ENCODE measurements at places on chromosomes 11 and 22.

GRCh38 chr11:77547863-77548551 lies 41.7 kb upstream of the AQP11 start:
- peak; percentile 36 for DNase-seq

GRCh38 chr22:50529897-50530579 lies at the start of gene TYMP:
Gene TYMP (minus strand): TSS chr22:50530012. CDS start chr22:50529709, 303 bp downstream.
- DNase-seq, result no peak

DNA sequence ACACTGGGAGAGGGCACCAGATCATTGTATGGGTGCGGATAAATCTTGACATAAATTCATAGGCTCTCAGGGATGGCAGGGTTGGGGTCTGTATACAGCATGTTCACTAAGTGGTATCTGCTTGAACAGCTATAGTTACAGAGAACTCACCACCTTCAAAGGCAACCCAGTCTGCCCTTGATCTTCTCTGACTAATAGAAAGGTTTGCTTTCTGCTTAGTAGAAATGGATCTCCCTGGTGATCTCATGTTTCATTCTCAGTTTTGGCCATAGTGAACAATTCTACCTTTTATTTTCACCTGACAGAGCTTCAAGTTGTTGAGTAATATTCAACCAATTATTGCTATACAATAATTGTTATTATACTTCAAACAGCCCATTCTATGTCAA lies 32.4 kb downstream of the CNTF start:
- DNase-seq, result no peak

DNA sequence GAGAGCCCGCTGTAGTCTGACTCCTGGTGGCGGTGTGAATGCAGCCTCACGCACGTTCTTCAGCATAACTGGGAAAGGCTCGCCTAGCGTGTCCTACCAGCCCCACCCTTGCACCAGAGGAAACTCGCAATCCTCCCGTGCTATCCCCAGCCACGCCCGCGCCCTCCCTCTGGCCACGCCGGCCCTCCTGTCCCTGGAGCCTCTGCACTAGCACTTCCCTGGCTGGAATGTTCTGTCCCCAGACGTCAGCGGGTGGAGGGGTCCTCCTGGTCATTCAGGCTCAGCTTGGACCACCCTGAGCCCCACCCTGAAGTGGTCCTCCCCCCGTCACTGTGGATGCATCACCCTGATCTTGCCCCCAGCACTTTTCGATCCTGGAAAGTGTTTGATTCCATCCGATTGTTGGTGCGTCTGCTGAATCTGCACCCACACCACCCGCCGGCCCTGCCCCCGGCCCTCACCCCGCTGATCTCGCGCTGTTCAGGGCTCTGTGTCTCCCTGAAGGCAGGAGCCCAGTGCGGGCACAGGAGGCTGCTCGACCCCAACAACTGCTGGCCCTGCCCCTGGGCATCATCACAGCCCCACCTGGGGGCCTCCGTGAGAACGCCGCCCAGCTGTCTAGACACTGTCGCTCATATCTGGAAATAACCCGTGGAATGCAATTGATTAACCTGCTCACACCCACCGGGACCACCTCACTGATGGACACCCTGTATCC lies 437.0 kb downstream of the TBC1D22A start:
- DNase-seq, result no peak

GRCh38 chr11:65355013-65355775 lies 643 bp downstream of the TIGD3 start:
- DNase-seq, result peak; percentile 54

GRCh38 chr11:130403271-130403804 lies 25.1 kb downstream of the ADAMTS8 start:
- DNase-seq, result no peak

- DNase-seq, result no peak
Observed at GRCh38 chr11:107780775-107781174, 68.9 kb upstream of the SLN start.

GRCh38 chr11:98068251-98068650 lies 952.5 kb upstream of the CNTN5 start:
- no peak for DNase-seq

DNA sequence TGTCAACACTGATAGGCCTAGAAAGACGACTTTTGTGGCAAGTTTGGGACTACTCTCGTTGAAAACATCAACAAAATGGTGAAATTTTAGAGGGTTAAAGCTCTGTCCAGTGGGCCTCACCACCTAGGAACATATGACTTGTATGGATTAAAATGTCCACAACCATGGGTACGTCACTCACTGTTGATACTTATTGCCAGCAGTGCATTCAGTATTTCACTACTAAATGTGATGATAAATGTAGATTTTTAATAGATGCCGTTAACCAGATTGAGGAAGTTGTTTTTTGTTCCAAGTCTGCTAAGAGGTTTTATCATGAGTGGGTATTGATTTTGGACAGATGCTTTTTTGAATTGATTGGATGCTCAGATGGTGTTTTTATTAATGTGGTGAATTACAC lies 33.7 kb downstream of the POLD3 start:
- DNase-seq, result no peak

- peak; percentile 46 for DNase-seq
Observed at GRCh38 chr11:47980907-47981621, 705 bp downstream of the PTPRJ start.

DNA sequence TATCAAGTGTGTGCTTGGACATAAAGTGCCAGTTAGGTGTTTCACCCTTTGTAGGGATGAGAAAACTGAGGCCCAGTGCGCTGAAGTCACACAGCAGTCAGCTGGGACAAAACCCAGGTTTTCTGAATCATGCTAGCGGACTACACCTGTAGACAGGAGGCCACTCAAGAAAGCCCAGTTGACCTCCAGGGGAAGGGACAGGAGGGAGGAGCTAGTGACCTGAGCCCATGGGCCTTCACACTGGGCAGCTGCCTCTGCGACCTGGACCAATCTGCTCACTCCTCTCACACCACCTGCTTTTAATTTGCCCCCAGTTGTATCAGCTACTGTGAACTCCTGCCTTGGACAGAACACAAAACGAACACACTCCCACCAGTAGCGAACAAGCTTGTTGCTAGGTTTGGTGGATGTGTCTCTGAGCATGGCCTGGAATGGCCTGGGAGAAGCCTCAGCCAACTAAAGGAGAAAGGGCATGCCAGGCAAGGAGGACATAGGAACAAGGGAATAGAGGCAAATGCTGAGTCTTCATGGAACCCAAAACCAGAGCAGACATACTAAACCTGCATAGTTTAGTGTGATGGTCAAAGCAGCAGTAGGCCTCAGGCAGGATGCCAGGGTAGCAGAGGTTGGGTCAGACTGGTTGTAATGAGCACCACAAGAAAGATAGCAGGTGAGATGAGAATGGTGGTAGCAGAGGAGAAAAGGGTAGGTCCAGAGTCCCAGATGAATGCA lies 7.2 kb downstream of the LMO1 start:
- no peak for DNase-seq

- no peak for DNase-seq
Observed at GRCh38 chr11:61659413-61660196, 20.6 kb upstream of the DAGLA start.

- DNase-seq, result no peak
Observed at GRCh38 chr22:38741576-38741975, 14.2 kb downstream of the SUN2 start.

GRCh38 chr22:33971561-33971961 lies 51.3 kb upstream of the LARGE1 start:
- DNase-seq, result no peak

- no peak for DNase-seq
Observed at GRCh38 chr11:103659206-103659618, 377.2 kb upstream of the DDI1 start.

DNA sequence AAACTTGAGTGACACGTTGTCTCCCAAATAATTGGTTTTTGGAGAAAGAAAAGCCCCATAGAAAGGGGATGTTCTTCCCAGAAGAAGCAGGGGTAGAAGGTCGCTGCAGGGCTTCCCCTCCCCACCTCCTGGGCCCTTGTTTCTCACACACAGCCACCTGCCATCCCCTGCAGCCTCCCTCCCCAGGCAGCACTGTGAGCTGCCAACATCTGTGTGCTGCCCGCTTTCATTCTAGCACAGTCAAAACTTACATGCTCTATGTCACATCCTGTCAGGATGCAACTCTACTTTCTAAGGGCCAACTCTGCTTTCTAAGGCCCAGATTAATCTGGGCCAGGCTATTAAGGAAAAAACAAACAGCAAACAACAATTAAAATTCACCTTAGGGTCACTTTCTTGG lies 309.4 kb upstream of the ZC3H12C start:
- DNase-seq, result no peak

DNA sequence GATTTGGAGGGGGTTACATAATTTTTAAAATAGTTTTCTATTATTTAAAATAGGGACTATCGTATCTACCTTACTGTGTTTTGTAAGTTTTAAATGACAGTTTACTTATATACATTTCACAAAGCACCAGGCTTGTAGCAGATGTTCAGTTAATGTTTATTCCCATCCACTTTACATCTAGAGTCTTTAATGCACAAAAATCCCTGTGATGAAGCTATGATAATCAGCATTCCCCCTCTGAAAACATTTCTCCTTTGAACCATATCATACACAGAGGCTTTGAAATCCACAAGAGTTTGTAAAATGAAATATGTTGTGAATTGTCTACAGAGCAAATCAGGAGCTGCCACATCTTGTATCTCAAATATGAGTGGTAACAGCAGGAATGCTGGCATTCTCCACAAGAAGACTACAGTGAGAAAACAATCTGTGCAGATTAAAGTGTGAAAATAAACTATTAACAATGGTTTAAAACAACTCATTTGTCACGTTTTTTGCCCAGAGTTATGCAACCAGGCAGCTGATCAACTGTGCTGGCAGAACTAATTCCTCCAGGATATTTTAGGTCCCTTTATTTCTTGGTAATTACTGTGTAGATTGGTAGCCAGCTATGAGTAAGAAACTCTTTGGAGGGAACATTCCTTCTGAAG lies 699.1 kb upstream of the ARHGAP42 start:
- no peak for DNase-seq

GRCh38 chr11:407651-408123 lies 7.1 kb downstream of the SIGIRR start:
- no peak for DNase-seq

- no peak for DNase-seq
Observed at GRCh38 chr11:77267962-77268361, 33.5 kb downstream of the GDPD4 start.

DNA sequence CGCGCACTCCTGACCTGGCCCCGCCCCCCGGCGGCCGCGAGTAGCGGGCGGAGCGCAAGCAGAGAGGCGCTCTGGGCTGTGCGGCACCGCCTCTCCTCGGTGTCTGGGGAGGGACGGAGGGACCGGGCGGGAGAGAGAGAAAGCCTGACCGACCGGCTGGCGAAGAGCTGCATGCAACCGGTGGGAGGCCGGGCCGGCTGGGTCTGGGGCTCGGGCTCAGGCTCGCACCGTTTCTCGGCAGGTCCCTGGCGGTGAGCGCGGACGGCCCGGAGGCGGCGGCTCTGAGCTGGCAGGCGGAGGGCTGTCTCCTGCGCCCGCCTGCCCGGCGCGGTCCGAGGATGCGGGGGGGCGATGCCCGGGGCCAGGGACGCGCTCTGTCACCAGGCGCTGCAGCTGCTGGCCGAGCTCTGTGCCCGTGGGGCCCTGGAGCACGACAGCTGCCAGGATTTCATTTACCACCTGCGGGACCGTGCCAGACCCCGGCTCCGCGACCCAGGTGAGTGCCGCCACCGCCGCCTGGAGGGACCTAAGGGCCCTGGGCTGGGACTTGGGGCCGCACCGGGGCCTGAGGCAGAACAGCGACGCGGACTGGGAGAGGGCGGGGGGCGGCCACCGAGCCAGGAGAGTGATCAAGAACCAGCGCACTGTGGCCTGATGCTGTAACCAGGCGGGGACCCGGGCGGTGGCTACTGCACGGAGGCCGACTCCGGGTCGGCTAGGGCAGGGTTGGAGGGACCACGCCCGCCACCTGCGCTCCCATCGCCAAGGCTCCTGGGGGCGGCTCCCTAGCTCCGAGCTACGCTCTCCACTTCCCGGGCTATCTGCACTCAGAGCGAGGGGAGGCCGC lies at the start of gene SYT9:
Gene SYT9, plus strand, starts transcription at position 69 of the 847 bp plus-strand sequence. Its CDS starts 283 bp downstream, at position 352.
- DNase-seq, result peak; percentile 19

- peak; percentile 76 for DNase-seq
Observed at GRCh38 chr11:68825571-68825970, 16.1 kb downstream of the CPT1A start.

GRCh38 chr22:49177666-49178065 lies 650.0 kb downstream of the BRD1 start:
- no peak for DNase-seq

- no peak for DNase-seq
Observed at GRCh38 chr11:2801711-2802388, 83.7 kb downstream of the CDKN1C start.

GRCh38 chr11:83544846-83545245 lies 258.7 kb upstream of the CCDC90B start:
- DNase-seq, result no peak

GRCh38 chr11:11895672-11896071 lies 53.9 kb downstream of the USP47 start:
- no peak for DNase-seq

- no peak for DNase-seq
Observed at GRCh38 chr11:5719703-5720495, 16.3 kb upstream of the OR56B1 start.

- DNase-seq, result no peak
Observed at GRCh38 chr22:31504282-31504681, 7.9 kb downstream of the SFI1 start.

- no peak for DNase-seq
Observed at GRCh38 chr22:19397734-19398104, 33.8 kb downstream of the HIRA start.

GRCh38 chr11:69499918-69500284 lies 18.4 kb downstream of the LINC01488 start:
- no peak for DNase-seq

GRCh38 chr22:25084405-25085107 lies 115.1 kb upstream of the CRYBB3 start:
- no peak for DNase-seq

DNA sequence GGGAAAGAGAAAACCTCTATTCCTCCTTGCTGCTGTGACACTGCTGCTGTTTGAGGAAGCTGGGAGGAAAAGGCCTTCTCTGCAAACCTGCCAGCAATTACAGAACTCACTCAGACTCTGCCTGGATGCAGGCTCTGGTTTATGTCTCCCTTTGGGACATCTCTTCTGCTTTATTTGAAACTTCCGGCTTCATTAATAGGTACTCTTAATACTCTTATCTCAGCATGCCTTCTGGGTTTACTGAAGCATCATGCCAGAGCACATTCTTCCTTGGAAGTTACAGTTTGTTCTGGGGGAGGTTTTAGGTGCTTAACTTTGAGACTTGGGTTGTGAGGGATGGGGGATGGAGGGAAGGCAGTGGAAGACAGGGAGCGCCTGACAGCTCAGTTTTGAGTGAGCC lies 79.9 kb downstream of the NAV2 start:
- no peak for DNase-seq

DNA sequence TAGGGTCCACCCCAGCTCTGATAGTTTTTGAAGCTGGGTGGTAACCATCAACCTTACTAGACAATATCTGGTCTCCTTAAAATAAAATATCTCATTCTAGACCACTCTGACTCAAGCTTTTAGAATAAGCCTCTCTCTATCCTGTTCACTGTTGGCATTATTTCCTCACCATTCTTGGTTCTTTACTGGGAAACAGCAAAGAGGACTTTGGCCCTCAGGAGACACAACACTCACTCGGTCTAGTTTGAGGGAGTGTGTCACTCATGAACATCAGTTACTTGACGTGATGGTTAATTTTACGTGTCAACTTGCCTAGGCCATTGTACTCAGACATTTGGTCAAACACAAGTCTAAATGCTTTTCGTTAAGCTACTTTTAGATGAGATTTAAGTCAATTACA lies 110.6 kb downstream of the FAM76B start:
- no peak for DNase-seq

- no peak for DNase-seq
Observed at GRCh38 chr22:42431401-42432019, 693 bp downstream of the NFAM1 start.

GRCh38 chr11:76160856-76161255 lies 45.4 kb downstream of the WNT11 start:
- DNase-seq, result no peak

Measured in HuH-7.5 (cell line).